ENCODE measurements at places on chromosomes 12 and 14.

- DNase-seq = no peak
These were observed 11.8 kb downstream of the ALG10B start for GRCh38 chr12:38328306-38328895.

- DNase-seq = no peak
These were observed 625 bp upstream of the ABHD12B start for GRCh38 chr14:50871228-50871627.

- DNase-seq = no peak
These were observed 95.5 kb upstream of the USP44 start for GRCh38 chr12:95646781-95647190.

DNA sequence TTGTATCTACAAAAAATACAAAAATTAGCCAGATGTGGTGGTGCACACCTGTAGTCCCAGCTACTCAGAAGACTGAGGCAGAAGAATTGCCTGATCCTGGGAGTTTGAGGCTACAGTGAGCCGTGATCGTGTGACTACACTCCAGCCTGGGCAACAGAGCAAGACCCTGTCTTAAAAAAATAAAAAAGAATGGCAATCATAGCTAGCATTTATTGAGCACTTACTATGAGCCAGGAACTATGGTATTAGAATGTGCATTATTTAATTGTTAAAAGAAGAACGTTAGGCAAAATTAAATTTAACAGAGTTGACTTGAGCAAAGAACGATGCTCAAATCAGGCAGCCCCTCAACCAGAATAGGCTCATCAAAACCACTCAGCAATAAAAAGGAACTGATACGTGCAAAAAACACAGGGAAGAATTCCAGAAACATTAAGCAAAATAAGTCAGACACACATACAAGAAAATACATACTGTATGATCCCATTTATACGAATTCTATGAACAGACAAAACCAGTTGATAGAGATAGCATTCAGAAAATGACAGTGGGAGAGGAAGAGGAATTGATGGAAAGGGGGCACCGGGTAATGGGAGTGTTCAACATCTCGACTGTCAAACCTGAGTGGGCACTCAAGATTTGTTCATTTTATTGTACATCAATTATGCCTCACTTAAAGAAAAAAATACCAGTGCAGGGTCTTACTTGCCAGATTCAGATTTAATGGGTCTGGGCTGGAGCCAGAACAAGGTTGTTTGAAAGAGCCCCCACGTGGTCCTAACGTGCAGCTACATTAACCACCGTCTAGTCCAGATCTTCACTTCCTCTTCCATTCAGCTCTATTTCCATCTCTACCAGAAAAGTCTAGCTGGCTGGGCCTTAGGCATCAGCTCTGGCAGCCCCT lies 8.0 kb downstream of the SCNN1A start:
- no peak for DNase-seq

DNA sequence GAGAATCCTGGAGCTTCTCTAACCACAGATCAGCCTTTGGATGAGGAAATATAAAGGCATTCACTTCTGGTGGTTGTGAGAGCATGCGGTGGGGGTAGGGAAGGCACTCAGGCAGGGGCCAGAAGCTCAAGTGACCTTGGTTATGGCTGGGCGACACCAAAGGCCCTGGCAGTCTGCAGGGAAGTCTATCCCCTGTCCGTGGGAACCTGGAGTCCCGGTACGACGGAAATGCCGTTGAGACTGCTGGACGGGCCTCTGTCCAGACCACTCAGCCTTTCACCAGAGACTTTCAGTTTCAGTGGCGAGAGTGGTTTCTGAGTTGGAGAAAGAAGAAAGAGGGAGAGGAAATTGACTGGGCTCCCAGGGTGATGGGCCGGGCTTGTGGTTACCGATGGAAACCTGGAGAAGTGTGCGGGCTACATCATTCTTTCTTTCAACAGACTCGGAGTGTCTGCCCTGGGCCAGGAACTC lies 20.9 kb downstream of the ISCA2 start:
- DNase-seq = no peak

Data from NCI-H1417 (cell line).